Myocyte (in vitro differentiated cells): ENCODE measurements at places on chromosomes 2 and 18. TPM values are rescaled to one million over a fixed set of nuclear protein-coding genes. Genes with fewer than 3 reads are reported as not detected.

DNA sequence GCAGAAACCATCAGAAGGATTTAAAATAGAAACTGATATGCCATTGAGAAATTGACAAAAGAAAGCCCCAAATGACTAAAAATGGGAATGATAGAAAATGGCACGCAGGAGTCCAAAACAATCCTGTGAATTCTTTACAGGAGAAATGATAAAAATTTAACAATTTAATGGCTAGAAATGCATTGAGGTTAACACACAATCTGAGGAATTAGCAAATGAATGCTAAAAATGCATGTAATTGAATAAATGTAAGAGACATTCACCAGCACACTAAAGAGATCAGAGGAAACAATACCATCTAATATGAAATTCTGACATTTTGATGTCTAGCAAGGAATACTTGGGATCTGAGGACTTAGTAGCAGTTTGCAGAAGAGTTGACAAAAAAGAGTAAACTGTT lies 37.0 kb downstream of the MARCHF4 start:
- DNase-seq = no peak

DNA sequence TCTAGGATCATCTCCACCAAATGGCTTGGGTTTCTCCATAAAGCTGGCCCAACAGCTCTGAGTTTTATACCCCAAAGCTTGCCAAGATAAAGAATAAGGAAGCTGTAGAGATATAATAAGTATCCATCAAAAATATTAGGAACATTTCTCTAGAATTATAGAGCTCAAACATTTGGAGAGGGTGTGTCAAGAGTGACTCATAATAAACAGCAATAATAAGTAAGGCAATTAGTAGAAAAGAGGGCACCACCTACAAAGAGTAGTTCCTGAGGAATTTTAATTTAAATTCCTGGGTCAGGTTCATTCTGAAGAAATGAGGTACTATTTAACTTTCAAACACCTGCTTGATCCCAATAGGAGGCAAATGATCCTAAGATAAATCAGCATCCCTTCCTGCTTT lies 41.4 kb upstream of the NCKAP5 start:
- DNase-seq = no peak

- DNase-seq = no peak
Observed at GRCh38 chr2:86806059-86806857, 15.5 kb upstream of the CD8A start.

DNA sequence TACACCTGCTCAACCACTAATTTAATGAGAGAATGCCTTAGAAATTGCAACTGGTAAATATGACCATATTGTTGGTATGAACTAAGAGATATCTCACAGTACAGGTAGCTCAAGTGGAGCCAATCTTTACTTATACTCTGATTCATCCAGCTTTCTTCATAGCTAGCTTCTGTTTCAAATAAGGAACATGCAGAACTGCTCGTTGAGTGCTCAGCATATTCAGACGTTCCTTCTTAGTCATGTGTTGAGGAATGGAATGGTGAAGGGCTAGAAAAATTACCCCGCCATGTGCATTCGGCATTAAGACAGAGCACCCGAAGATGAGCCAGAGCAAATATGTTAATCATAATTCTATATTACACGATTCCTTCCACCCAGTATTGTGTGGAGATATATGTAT lies 144.0 kb upstream of the VRK2 start:
- peak; percentile 9 for DNase-seq

GRCh38 chr2:143083636-143084035 lies 45.6 kb upstream of the ARHGAP15 start:
- peak; percentile 30 for DNase-seq

GRCh38 chr2:239654266-239654665 lies 253.4 kb upstream of the HDAC4 start:
- DNase-seq = no peak

The SLC38A11 gene
- 0.19 TPM in 1 of 2 replicates, not detected in the other for total RNA-seq

The CD8B2 gene
- not detected in 2 replicates for total RNA-seq
